ENCODE measurements at places on chromosomes 12 and 14.

DNA sequence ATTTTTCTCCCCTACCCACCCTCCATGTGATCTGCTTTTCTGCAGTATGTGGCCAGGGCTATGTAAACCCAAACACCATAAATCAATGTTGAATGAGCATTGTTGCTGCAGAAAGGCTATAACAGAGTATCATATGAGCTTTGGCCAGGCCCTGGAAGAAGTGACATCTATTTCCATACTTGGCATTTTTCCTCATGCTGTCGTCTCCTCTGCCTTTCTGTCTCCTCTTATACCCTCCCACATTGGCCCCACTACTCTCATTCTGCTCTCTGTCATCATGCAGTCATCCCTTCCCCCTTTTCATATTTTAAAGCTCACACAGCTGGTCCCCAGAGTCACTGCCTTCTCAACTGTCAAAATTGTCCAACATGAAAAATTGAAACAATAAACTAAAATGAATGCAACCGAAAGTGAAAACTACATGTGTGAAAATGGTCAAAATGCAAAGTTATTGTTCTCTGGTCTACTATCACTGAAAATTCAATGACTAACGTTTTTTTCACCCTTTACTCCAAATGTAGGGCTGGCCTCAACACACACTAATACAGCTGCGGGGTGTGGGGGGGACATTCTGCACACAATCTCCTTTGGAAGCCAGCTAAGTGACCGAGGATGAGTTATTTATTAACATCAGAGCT is 290.7 kb upstream of the TMPO start:
- DNase-seq, result no peak

- no peak for DNase-seq
Observed at GRCh38 chr12:127237151-127237550, 1029.8 kb upstream of the TMEM132C start.

DNA sequence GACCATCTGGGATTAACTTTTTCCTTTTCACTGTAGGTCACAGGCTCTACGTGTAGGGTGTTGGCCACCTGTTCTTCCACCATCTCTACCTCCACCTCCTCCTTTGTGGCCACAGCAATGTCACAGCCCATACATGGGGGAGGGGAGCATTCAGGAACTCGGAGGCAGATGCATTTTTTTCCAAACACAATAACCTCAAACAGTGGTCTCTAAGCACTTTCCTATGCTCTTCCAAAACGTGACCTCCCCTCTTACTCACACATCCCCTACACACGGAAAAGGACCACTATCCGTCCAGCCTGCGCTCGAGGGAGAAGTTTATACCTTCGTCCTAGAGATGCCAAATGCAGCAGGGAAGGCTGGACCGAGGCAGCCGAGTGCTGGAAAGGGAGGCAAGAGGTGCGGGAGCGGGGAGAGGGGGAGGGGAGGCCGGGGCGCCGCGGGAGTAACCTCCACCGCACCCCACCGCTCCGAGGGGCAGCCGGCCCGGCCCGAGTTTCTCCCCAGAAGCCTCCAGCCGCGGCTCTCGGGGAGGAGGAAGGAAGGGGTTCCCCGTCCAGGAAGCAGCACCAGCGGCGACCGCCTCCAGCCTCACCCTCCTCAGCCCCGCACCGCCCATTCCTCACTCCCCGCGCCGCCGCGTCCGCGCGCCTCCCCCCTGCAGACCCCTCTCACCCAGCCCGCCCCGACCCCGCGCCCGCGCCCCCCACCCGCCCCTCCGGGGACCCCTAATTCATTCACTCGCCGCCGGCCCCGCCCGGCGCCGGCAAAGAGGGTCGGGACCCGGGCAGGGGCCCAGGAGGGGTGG is 594 bp downstream of the KRAS start:
- DNase-seq, result peak; percentile 41

DNA sequence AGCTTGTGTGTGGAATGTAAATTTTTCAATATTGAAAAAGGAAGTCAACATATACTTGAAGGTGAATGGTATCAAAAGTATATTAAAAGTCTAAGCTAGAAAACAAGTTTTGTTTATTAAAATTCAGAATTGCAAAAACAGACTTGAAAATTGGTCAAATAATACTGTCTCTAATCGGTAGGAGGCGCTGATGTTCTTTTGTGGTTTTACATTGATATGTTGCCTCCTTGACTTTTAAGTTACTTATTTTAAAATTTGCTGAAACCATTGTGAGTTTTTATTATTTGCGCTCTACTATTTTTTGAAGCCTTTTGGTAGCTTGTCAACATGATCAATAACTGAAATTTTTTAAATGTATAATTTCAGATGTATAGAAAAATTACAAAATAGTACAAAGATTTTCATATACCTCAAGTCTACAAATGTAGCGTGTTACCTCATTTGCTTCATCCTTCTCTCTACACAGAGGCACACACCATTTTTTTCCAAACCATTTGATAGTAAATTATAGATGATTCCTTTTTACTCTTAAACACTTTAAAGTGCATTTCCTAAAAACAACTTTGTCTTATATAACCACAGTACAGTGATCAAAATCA is 6.9 kb downstream of the RTRAF start:
- no peak for DNase-seq

DNA sequence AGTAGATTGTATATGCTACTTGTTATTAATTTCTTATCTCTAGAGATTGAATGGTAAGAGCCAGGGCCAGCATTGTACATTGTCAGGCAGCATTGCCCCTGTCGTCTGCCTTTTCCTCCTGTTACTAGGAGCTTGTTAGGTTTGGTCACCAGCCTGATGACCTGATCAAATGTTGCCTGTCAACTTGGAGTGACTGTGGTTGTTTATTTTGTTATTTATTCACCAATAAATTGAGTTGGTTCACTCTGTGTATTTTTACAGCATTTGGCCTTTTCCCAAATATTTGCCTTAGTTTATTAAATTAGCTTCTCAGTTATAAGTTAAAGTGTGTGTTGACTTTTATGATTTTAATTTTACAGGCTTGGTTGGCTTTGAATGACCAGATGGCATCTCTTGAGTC is 88.4 kb downstream of the PRKCH start:
- DNase-seq, result no peak

- DNase-seq, result no peak
Observed at GRCh38 chr12:20527417-20528163, 159.3 kb downstream of the PDE3A start.

Measured in thyroid gland (tissue), 4 donors.